Non-pigmented ciliary epithelial cell (primary cell): ENCODE measurements at places on chromosomes 5 and 9.

- no peak for DNase-seq
These were observed 77.8 kb downstream of the FGF1 start for GRCh38 chr5:142608081-142608480.

DNA sequence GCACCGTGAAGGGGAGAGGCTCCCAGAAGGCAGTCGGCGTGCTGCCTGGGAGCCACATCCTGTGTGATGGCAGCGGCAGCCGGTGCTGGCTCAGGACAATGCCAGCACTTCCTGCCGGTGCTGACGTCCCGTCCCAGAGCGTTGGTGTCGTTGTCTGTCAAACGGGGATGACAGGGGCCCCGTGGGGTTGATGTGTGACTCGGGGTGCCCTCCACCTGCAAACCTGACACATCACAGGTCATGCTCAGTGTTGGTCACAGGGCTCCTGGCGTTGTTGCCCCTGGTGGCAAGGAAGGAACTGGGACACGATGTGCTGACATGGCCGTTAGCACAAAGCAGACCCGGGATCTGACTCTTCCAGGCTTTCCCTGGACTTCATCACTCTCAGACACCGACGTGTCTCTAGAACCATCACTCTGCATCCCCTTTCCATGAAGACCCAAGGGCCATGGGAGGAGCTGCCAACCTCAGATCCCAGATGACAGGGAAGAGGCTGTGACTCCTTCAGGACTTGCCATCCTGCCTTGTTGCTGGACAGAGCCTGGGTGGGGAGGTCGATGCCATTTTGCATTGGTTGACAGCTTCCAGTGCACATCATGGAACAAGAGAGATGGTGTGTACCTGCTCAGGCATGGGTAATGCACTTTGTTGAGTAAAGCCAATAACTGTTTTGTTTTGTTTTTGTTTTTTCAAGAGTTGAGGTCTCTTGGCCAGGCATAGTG is 21.5 kb downstream of the PLPP7 start:
- no peak for DNase-seq

DNA sequence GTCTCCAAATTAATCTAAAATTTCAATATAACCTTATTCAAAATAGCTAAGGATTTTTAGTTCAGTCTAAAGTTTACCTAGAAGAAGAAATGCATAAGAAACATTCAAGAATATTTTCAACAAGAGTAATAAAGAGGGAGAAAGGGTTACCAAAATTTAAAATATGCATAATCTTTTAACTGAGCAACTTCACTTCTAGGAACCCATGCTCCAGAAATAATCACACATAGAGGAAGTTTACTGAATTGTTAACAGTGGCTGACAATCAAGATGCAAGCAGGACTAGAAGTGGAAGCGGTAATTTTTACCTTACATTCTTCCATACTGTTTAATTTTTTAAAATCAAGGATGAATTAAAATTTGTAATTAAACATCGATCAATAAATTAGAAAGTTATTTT is 1.9 kb downstream of the PJA2 start:
- DNase-seq: no peak

GRCh38 chr5:7330256-7330655 is 65.7 kb upstream of the ADCY2 start:
- no peak for DNase-seq

GRCh38 chr9:104263942-104264341 is 169.8 kb downstream of the SMC2 start:
- no peak for DNase-seq

DNA sequence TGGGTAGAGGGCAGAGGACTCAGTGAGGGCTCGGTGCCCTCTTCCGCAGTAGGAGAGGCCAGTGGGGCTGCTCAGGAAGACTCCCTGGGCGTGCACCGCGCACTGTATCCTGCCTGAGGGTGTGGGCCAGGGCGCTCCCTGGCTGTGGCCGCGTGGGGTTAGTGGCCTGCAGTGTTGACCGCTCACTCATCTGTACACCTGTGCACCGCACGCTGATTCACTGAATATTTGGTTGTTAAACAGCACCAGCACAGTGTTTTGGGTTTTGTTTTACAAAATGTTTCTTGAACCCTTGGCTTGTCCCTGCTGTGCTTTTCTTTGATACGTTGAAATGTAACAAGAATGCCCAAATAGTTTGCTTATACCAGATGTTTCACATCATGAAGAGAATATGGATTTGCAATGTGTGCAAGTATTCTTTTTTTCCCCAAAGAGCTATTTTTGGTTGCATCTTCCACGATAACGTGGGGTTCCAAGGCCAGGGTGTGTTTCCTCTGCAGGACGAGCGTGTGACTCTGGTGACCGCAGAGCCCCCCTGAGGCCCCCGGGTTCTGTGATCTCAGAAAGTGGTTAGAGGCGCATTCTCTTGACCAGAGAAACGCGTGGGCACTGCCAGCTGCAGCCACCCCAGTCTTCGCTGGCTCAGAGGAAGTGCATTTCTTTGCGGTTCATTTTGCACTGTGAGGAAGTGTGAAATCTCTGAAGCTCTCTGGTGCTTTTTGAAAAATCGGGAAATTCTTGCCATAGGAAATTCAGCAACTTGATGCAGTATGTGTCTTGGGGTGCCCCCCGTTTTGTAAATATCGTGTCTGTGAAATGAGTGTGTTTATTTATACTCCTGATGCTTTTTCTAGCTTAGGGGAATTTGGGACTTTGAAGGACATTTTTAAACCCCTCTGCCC is 46.9 kb downstream of the AHRR start:
- DNase-seq: no peak
